Activated CD4-positive, alpha-beta T cell treated with anti-CD3 and anti-CD28 coated beads, Interleukin-2, Interleukin-4, amounts not matched to agents 100 ng/mL and 50 ng/mL, durations not matched to agents 16 hours and 8 hours (primary cell): ENCODE measurements at places on chromosomes 12 and 14.
A peak's percentile ranks its signal among the peaks of the same experiment; 100 is the strongest.

- DNase-seq = no peak
These were observed 10.4 kb downstream of the LTBR start for GRCh38 chr12:6394398-6394797.

GRCh38 chr14:102097441-102098135, 10.7 kb upstream of the HSP90AA1 start:
- no peak for DNase-seq

- no peak for DNase-seq
These were observed 320 bp upstream of the PRPF39 start for GRCh38 chr14:45083617-45083975.

GRCh38 chr12:68163560-68164081, 4.1 kb upstream of the IFNG start:
- peak; percentile 84 for DNase-seq

DNA sequence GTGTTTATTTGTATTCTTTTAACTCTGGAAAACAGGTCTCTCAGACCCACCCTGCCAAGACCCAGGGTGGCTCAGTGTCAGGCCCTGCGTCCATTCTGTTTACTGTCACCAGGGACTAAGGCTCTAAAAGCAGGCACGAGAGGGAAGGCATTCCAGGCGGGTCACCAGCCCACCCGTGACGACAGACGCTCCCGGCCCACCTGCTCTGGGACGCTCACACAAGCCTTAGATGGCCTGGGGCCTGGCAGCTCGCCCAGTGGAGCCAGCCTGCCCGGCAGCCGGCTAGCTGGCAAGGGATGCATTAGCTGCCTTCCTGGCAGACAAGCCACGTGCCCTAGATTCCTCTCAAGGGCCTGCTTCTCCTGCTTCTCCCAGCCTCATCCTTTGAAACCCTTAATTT, 9.2 kb upstream of the NUAK1 start:
- DNase-seq = no peak

DNA sequence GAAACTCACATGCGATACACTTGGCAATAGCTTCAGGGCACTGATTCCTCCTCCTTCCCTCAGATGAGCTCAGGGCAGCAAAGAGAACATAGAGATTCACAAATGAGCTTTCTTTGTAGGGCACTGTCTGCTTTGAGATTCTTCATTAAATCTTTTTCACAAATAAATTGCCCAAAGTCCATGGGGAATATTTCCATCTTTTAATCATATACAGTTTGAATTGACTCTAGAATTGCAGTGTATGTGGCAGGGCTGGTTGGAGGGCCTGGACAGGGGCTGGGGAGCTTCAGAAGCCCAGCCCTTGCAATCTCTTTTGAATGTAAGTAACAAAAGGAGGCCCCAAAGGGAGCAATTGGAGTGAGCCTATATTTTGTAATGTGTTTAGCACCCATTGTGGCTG, 197.5 kb downstream of the NOVA1 start:
- no peak for DNase-seq

- peak; percentile 14 for DNase-seq
These were observed 1.9 kb downstream of the BRI3BP start for GRCh38 chr12:124995200-124995961.

DNA sequence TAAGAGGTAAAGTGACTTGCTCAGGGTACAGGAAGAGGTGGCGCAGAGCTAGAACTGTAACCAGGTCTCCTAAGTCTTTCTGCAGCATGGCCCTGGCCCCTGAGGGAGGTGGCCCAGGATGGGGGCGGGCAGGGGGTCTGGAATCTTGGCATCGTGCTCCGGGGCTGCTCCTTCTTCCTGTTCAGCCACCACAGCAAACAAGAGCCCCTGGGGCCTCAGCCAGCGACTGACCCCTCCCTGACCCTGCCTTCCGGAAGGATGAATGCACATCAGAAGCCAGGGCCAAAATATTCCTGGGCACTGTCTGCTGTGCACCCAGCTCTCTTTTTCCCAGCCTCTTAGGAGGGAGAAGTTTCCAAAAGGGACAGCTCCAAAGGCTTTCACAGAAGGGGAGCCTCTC, 242.8 kb downstream of the DPF3 start:
- no peak for DNase-seq

GRCh38 chr14:103546652-103547454, 15.6 kb downstream of the BAG5 start:
- peak; percentile 62 for DNase-seq

GRCh38 chr12:105641749-105642148, 311.3 kb downstream of the C12orf75 start:
- no peak for DNase-seq

- no peak for DNase-seq
These were observed 14.0 kb downstream of the CCDC62 start for GRCh38 chr12:122788387-122788786.
